Activated T-helper 2 cell treated with anti-CD3 and anti-CD28 coated beads, Interferon-gamma antibody, Interleukin-2, Interleukin-4, amounts not matched to agents 10 μg/mL and 5 μg/mL and 100 μg/mL, durations not matched to agents 14 hours and 24 hours and 36 hours (primary cell): ENCODE measurements at places on chromosomes 7 and 10. TPM values are rescaled to one million over a fixed set of nuclear protein-coding genes. Genes with fewer than 3 reads are reported as not detected.
A peak's percentile ranks its signal among the peaks of the same experiment; 100 is the strongest.

Gene RTKN2
- total RNA-seq: 2.8 and 2.9 TPM in 2 replicates

Gene ZNF518A
- 16.0 and 18.0 TPM in 2 replicates for total RNA-seq

Gene RARRES2
- not detected in 2 replicates for total RNA-seq

Gene PAOX
- 11.9 and 13.2 TPM in 2 replicates for total RNA-seq

Gene HYAL4
- not detected in 2 replicates for total RNA-seq

Gene KNDC1
- total RNA-seq: 0.39 and 0.51 TPM in 2 replicates

Gene SCIN
- total RNA-seq: not detected in 2 replicates

Gene GIMAP1
- 3.9 and 4.5 TPM in 2 replicates for total RNA-seq

Gene NODAL
- total RNA-seq: not detected in 2 replicates

DNA sequence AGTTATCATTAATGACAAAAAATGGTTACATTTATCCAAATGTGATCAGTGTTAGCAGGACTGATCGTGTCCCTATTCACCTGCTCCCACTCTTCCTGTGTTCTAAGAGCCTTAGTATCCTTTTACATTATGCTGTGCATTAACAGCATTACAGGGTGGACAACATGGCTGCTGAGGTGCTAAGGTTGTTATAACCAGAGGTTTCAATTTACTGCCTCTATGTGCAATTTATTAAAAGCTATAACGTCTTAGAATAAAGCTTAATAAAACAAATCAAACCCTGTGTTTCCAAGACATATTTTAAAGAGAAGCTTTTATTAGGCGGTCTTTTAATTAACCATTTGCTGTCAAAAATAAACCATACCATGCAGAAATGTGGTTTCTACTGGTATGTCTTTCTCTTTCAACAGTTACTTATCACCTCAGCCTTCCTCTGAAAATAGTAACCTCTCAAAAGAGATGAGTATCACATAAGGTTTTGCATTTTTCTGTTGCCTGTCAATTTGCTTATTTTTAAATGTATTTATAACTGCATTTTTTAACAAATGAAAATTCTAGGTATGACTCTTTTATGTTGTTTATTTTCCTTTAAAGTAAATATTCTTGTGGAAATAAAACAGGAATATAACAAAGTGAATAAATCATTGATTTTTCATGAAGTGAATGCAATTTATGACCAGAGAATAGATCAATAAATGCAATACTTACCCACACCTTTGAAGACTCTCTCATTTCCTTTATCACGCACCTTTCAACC lies 849.8 kb upstream of the SORCS1 start:
- no peak for DNase-seq
- no peak overlapping the region for H3K4me3 ChIP-seq
- no peak overlapping the region for H3K27ac ChIP-seq
- no peaks in the 10 kb centered on the region for H3K4me1 ChIP-seq

GRCh38 chr7:151692721-151693120 lies 173.0 kb upstream of the RHEB start:
- H3K4me3 ChIP-seq: no peak overlapping the region
- no peaks in the 10 kb centered on the region for H3K27me3 ChIP-seq
- DNase-seq: no peak
- H3K27ac ChIP-seq: no peak overlapping the region
- no peaks in the 10 kb centered on the region for H3K4me1 ChIP-seq

GRCh38 chr10:113021268-113022040 lies 71.4 kb downstream of the TCF7L2 start:
- no peak overlapping the region for H3K4me3 ChIP-seq
- no peak for DNase-seq
- peaks cover 10% of the 10 kb centered on the region for H3K27me3 ChIP-seq
- H3K36me3 ChIP-seq: no peaks in the 10 kb centered on the region
- H3K27ac ChIP-seq: no peak overlapping the region
- no peaks in the 10 kb centered on the region for H3K4me1 ChIP-seq

DNA sequence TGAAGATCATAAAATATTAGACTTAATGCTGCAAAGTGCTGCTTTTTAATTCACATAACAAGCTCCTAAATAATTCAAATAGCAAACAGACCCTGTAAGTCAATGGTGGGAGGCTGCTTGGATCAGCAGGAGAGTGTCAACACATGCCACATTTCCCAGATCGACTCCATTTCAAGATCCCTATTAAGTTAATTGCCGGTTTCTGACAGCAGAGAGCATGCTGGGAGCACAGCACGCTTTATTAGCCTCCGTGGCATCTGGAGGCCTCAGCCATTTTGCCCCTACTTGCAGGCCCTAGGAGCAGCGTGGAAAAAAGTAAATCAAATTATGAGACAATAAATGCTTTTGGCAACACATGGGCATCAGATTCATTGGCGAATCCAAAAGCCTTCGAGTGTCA lies 201.0 kb downstream of the EMX2 start:
- DNase-seq: no peak
- H3K4me1 ChIP-seq: no peaks in the 10 kb centered on the region
- H3K27ac ChIP-seq: no peak overlapping the region
- no peak overlapping the region for H3K4me3 ChIP-seq

- peaks cover 21% of the 10 kb centered on the region for H3K4me1 ChIP-seq
- H3K27me3 ChIP-seq: peaks cover 23% of the 10 kb centered on the region
- no peak overlapping the region for H3K4me3 ChIP-seq
- peaks cover 18% of the 10 kb centered on the region for H3K36me3 ChIP-seq
- no peak for DNase-seq
- H3K27ac ChIP-seq: no peak overlapping the region
Measured at GRCh38 chr7:19674266-19674960, 34.4 kb downstream of the POLR1F start.

DNA sequence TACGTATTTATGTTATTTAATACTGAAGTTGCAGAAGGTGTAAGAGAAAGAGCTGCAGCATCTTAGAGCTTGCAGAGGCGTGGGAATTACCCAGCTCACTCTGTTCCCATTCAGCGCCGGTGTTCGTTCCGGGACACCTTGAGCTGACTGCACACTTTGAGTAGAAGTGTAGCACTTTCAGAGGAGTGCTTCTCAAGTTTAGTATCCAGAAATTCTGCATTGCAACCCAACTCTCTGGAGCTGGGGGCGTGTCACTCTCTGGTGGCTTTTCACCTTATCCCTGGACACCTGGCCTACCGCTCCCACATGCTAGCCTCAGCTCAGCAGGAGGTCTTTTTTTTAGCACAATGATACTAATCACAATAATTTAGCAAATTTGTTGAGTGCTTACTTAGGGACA lies 66.4 kb upstream of the SHH start:
- no peak overlapping the region for H3K27ac ChIP-seq
- H3K4me1 ChIP-seq: no peaks in the 10 kb centered on the region
- H3K27me3 ChIP-seq: peaks cover 8% of the 10 kb centered on the region
- no peak overlapping the region for H3K4me3 ChIP-seq
- no peaks in the 10 kb centered on the region for H3K36me3 ChIP-seq

GRCh38 chr10:62734781-62735463 lies 69.6 kb upstream of the ADO start:
- H3K27ac ChIP-seq: no peak overlapping the region
- no peaks in the 10 kb centered on the region for H3K27me3 ChIP-seq
- H3K4me3 ChIP-seq: no peak overlapping the region
- no peaks in the 10 kb centered on the region for H3K36me3 ChIP-seq
- H3K4me1 ChIP-seq: peaks cover 14% of the 10 kb centered on the region

DNA sequence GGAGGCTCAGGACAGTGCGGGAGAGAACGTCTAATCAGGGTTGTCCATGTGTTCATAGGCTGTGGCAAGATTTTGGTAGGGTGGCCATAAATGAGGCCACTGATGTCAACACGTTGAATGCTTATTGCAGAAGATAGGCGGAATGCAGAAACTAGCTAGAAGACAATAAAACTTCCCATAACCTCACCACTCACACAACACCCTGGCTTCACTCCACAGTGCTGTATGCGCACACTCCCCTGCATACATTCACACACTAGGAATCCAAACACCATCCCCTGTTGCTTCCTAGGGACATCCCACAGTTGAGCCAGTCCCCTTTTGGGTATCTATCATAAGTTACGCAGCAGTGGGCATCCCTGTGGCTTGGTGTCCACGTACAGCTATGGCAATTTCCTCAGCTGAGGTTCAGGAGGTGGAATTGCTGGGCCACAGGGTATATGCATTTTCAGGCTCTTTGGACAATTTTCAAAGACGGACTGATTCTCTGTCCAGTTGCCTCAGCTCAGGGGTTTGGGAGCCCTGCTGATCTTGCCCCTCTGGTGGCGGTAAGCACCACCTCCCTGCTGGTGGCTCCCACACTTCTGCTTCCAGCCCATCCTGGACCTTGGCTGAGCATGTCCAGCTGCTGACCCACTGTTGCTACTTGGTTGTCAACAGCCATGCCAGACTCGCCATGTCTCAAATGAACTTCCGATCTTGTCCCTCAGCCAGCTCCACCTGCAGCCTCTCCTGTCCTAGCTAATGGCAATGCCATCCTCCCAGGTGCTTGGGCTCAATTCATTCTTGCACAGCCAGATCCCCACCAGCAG lies 36.4 kb downstream of the CDH23 start:
- H3K27me3 ChIP-seq: peaks cover 3% of the 10 kb centered on the region
- DNase-seq: no peak
- H3K27ac ChIP-seq: no peak overlapping the region
- H3K4me1 ChIP-seq: no peaks in the 10 kb centered on the region
- no peak overlapping the region for H3K4me3 ChIP-seq

GRCh38 chr7:30731581-30731980 lies 20.4 kb upstream of the INMT start:
- no peaks in the 10 kb centered on the region for H3K36me3 ChIP-seq
- H3K4me3 ChIP-seq: no peak overlapping the region
- peaks cover 26% of the 10 kb centered on the region for H3K4me1 ChIP-seq
- no peak overlapping the region for H3K27ac ChIP-seq
- DNase-seq: no peak

- DNase-seq: no peak
- peaks cover 2% of the 10 kb centered on the region for H3K4me1 ChIP-seq
- H3K36me3 ChIP-seq: no peaks in the 10 kb centered on the region
Measured at GRCh38 chr7:128838981-128839731, 8.9 kb downstream of the FLNC start.

DNA sequence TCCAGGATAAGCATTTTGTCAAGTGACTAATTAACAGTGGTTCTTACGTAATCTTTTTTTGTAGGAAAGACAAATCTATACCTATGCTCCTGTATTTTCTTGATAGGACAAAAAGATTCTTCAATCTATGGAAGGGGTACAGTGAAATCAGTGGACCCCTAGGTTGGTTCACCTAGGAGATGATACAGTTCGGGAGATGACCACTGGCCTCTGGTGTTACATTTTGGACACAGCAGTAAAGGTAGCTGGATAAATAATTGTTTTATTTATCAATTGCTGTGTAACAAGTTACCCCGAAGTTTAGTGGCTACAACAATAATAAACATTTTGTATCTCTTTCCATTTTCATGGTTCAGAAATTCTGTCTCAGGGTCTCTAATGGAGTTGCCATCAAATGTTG lies 288.2 kb upstream of the MAGI2 start:
- no peak for DNase-seq
- no peaks in the 10 kb centered on the region for H3K36me3 ChIP-seq
- no peak overlapping the region for H3K27ac ChIP-seq
- no peaks in the 10 kb centered on the region for H3K27me3 ChIP-seq
- H3K4me1 ChIP-seq: no peaks in the 10 kb centered on the region
- no peak overlapping the region for H3K4me3 ChIP-seq

- H3K4me1 ChIP-seq: peaks cover 24% of the 10 kb centered on the region
- H3K4me3 ChIP-seq: peak overlapping the region; percentile 1
- H3K27ac ChIP-seq: peak overlapping the region; percentile 59
- no peaks in the 10 kb centered on the region for H3K36me3 ChIP-seq
- peaks cover 13% of the 10 kb centered on the region for H3K27me3 ChIP-seq
- DNase-seq: peak; percentile 34
Measured at GRCh38 chr10:49309691-49310411, 10.9 kb downstream of the C10orf71 start.

DNA sequence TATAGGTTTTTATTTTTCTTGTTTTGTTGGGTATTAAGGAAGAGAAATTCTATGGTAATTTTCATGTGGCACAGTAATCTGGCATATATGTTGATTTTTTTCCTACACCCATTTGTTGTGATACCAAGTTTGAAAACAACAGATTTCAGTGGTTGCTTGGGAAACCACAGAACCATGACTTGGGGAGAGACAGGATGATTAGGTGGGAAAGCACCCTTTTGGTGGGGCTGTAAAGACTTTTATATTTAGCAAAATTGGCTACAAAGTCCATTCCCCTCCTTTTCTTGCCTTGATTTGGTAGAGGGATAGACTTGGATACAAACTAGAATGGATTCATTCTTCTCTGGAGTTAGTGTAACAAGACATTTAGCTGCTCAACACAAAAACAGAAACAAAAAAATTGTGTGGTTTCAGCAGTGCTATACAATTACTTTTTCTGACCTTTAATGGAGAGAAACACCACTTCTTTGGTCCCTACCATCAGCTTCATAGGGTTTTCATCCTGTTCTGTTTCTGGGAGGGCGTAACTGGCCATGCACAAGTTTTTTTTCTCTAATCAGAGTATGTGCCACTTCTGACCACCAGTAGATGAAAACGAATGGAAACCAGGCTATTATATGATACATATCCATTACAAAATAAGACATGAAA lies 52.7 kb downstream of the FIGNL1 start:
- peak overlapping the region; percentile 94 for H3K27ac ChIP-seq
- H3K4me3 ChIP-seq: no peak overlapping the region
- peaks cover 90% of the 10 kb centered on the region for H3K36me3 ChIP-seq
- DNase-seq: no peak
- H3K4me1 ChIP-seq: peaks cover 62% of the 10 kb centered on the region
- no peaks in the 10 kb centered on the region for H3K27me3 ChIP-seq

- DNase-seq: no peak
- no peak overlapping the region for H3K4me3 ChIP-seq
- H3K4me1 ChIP-seq: peaks cover 18% of the 10 kb centered on the region
Measured at GRCh38 chr10:110915035-110915434, 3.9 kb downstream of the BBIP1 start.

GRCh38 chr10:43013065-43013464 lies 63.8 kb upstream of the RET start:
- peaks cover 7% of the 10 kb centered on the region for H3K4me1 ChIP-seq
- H3K4me3 ChIP-seq: no peak overlapping the region
- H3K27ac ChIP-seq: no peak overlapping the region
- H3K36me3 ChIP-seq: no peaks in the 10 kb centered on the region

DNA sequence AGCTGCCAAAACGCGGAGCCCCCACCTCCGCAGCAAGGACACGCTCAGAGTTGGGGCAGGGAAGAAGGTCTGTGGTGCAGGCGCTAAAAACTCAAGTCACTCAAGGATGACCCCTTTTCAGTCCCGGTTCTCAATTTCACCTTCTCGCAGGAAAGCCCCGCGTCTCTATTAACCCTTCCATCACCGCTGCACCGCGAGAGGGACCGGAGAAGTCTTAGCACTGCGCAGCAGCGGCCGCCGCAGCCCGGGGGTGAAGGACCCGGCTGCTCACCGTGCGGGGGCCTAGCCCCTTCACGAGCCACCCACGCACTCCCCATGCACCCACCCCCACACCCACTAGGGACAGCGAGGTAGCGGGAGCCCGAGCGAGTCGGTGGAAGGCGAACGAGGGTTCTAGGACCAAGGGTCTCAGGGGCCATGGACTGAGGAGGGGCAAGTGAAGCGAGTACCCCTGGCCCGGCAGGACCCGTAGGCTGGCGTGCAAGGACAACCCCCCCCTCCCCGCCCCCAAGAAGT lies 162.9 kb downstream of the SH3PXD2A start:
- peak overlapping the region; percentile 66 for H3K4me3 ChIP-seq
- H3K4me1 ChIP-seq: peaks cover 33% of the 10 kb centered on the region
- no peak overlapping the region for H3K27ac ChIP-seq
- no peaks in the 10 kb centered on the region for H3K36me3 ChIP-seq
- no peaks in the 10 kb centered on the region for H3K27me3 ChIP-seq
- DNase-seq: no peak

- H3K27me3 ChIP-seq: no peaks in the 10 kb centered on the region
- peaks cover 80% of the 10 kb centered on the region for H3K4me1 ChIP-seq
- H3K27ac ChIP-seq: no peak overlapping the region
- H3K36me3 ChIP-seq: peaks cover 59% of the 10 kb centered on the region
- DNase-seq: no peak
Measured at GRCh38 chr10:124704428-124705380, 39.5 kb downstream of the FAM53B start.

- no peaks in the 10 kb centered on the region for H3K4me1 ChIP-seq
- no peak overlapping the region for H3K4me3 ChIP-seq
- H3K36me3 ChIP-seq: no peaks in the 10 kb centered on the region
- no peak for DNase-seq
Measured at GRCh38 chr7:46695051-46695708, 774.1 kb upstream of the IGFBP3 start.
